ENCODE measurements at places on chromosomes 3 and 15. TPM values are rescaled to one million over a fixed set of nuclear protein-coding genes. Genes with fewer than 3 reads are reported as not detected.

Gene PTH1R
- 0.43 TPM for total RNA-seq

Gene KLHL40
- total RNA-seq = not detected

Gene GOLGA6D
- not detected for total RNA-seq

Gene LRRC15
- total RNA-seq = 0.14 TPM

Gene CHDH
- 1.4 TPM for total RNA-seq

Gene TRMT10C
- 33.3 TPM for total RNA-seq

Gene PLSCR2
- not detected for total RNA-seq

Gene CADM2
- not detected for total RNA-seq

Gene GALNT15
- 0.04 TPM for total RNA-seq

Gene ZNF774
- total RNA-seq = 1.3 TPM

Measured in A549 treated with ZK216348 at 1 μM for 4 hours (cell line).